Stimulated activated naive B cell treated with anti-CD40 and anti-IgM and Interleukin-4, amounts not matched to agents 10 μg/mL and 1 μg/mL and 100 μg/mL, for 72 hours (primary cell): ENCODE measurements at places on chromosomes 5 and 9.

DNA sequence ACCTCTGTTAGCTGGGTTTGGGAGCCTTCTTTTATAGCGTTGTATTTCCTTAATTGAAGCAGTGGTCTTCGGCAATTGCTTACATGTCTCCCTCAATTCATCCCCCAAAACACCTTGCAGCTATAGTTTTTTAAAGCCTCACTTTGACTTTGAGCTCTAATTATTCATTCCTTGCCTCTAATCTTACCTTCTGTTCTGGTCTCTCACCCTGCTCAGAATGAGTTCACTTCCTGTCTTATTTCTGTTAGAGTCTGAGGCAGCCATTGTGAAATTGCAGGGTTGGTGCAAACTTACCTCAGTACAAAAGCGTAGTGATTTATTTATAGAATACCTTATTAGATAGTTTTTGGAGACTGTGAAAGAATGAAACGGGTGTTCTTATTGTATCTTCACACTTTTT lies 35.0 kb downstream of the AOPEP start:
- no peak for DNase-seq

- DNase-seq: no peak
Observed at GRCh38 chr9:28319981-28320380, 746.7 kb upstream of the C9orf72 start.

DNA sequence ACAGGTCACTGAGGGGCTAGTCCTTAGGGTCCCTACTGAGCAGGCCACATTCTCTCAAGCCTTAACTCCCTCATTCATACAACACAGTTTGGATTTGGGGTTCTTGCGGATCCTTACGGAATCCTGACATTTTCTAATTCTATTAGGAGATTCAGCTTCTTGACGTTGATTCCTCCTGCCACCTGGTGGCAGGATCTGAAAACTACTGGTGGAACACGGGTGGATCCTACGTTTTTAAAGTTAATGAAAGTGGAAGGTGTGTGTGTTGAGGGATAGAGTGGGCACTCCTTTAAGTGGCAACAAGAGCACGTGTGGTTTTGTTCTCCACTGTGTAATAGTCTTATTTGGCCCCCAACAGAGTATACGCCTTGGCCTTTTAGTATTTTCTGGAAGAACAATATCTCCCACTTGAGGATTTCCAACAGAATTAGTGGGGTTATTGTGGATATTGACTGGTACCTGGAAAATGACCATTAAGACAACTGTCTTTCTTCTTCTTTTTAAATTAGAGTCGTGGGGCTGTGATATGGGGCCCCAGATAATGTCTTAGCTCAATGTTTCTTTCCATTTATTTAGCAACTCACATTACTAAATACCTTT lies 25.2 kb downstream of the SLC28A3 start:
- DNase-seq: peak; percentile 22

- no peak for DNase-seq
Observed at GRCh38 chr9:93127395-93127911, 6.6 kb downstream of the NINJ1 start.

GRCh38 chr5:127609011-127609410 lies 39.9 kb upstream of the CTXN3 start:
- DNase-seq: no peak

- no peak for DNase-seq
Observed at GRCh38 chr9:68496356-68496755, 44.3 kb downstream of the TMEM252 start.

DNA sequence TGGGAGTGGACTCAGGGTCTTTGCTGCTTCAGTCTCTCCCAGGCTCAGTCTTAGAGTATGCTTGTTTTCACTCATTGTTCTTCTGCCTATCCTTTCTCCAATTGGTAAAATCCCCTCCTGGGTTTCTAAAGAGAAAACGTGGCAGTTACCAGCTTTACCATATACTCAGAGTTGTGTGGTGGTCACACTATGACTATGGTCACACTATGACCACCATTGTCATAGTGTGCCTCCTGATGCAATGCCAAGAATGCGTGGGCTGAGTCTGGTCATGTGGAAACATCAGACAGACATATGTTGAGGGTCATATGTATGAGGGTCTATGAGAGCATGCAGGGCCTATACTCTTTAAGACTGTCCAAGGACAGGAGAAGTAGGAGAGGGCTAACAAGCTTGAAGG lies 326.5 kb upstream of the PRR16 start:
- DNase-seq: no peak

GRCh38 chr9:123278361-123278760 lies 10.0 kb upstream of the STRBP start:
- DNase-seq: no peak

- no peak for DNase-seq
Observed at GRCh38 chr5:54275361-54275760, 35.0 kb downstream of the ARL15 start.
